ENCODE measurements at places on chromosomes 4 and X. TPM values are rescaled to one million over a fixed set of nuclear protein-coding genes. Genes with fewer than 3 reads are reported as not detected.

GRCh38 chr4:82201805-82202641 is 171.8 kb downstream of the HNRNPD start:
- H3K36me3 ChIP-seq: no peaks in the 10 kb centered on the region
- H3K27ac ChIP-seq: no peak overlapping the region
- no peaks in the 10 kb centered on the region for H3K27me3 ChIP-seq
- H3K4me3 ChIP-seq: no peak overlapping the region

GRCh38 chrX:136635235-136635634 is 12.7 kb upstream of the CD40LG start:
- no peaks in the 10 kb centered on the region for H3K27me3 ChIP-seq
- H3K36me3 ChIP-seq: no peaks in the 10 kb centered on the region
- no peak overlapping the region for H3K27ac ChIP-seq
- DNase-seq: no peak

DNA sequence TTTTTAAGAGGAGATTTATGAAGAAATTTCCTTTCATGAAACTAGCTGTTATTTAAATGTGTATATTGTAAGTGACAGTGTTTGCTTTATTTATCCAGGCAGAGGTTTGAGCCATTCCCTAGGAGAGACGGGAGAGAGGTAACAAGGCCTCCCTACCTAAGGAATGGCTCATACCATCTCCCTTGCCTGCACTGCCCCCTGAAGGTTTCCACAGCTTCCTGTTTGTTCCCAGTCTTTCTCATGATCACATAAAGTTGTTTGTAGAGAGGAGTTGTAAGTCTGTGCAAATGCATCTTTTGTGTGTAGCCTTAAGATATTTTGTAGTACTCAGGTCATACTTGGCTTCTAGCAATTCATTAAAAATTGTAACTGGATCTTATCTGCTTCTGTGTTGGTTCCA is 1504.5 kb upstream of the PCDH10 start:
- H3K36me3 ChIP-seq: no peaks in the 10 kb centered on the region
- no peak for DNase-seq
- no peaks in the 10 kb centered on the region for H3K4me1 ChIP-seq
- H3K27ac ChIP-seq: no peak overlapping the region

DNA sequence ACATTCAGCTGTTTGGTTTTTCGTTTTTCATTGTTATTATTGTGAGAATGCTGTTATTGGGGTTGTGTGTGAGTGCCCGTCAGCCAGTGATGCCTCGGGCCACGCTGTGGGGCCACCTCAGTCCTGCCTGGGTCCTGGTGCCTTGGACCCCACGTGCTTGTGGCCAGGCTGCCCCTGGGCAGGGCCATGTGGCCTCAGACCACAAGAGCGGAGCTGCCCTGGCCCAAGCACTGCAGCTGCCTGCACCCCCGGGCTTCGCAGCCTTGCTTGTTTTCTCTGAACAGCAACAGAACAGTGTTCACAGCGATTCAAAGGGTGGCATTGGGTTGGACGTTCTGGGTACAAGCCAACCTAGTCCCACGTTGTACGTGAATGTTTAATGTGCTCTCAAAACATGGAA is 56.9 kb downstream of the CPLX1 start:
- H3K27me3 ChIP-seq: no peaks in the 10 kb centered on the region
- H3K27ac ChIP-seq: no peak overlapping the region
- H3K4me3 ChIP-seq: no peak overlapping the region

The FGFR3 gene
- total RNA-seq: 0.68 TPM

The LRCH2 gene
- 9.9 TPM for total RNA-seq

The KLHL34 gene
- not detected for total RNA-seq

The RNF175 gene
- not detected for total RNA-seq

The BMP3 gene
- total RNA-seq: 0.68 TPM

All from thoracic aorta (tissue), 2 donors.